GM12865 (cell line): ENCODE measurements at places on chromosomes 11 and 22.

- no peak for DNase-seq
These were observed 1275.2 kb downstream of the TBC1D22A start for GRCh38 chr22:48037618-48038017.

DNA sequence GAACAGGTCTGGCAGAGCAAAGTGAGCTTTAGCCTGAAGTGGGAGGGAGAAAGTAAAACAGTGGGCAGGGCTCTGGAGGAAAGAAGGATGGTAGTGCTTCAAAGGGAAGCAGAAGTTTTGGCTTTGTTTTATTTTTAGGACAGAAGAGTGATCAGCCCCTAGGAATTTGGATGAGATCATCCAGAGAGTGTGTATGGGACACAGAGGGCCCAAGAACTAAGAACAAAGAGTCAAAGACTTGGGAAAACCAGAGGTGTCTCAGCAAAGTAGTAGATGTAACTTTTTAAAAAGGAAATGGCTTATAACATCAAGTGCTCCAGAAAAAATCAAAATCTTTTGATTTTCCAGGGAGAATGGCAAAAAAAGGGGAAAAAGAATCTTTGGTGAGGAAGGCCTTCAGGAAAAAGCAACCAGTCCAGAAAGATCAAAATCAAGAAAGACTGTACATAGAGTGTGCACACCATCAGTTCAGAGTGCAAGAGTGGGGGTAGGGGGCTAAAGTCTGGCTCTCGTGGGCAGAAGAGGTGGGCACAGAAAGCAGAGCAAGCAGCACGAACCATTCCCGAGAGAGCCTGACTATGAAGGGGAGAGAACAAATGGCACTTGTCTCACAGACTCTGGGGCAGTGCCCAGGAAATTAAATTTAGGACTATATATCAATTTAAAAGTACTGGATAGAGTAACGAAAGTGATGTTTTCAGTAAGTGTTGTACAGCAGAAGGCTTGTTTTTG is 30.0 kb downstream of the MAPK1 start:
- DNase-seq = no peak

GRCh38 chr22:36493690-36494110 is 12.3 kb upstream of the TXN2 start:
- peak; percentile 79 for DNase-seq

GRCh38 chr11:14520747-14521151 is 563 bp upstream of the PSMA1 start:
- DNase-seq = peak; percentile 13

- DNase-seq = no peak
These were observed 46.4 kb downstream of the RAB30 start for GRCh38 chr11:83025267-83025704.

- DNase-seq = no peak
These were observed 142.4 kb upstream of the NARS2 start for GRCh38 chr11:78717041-78717440.

GRCh38 chr22:49354516-49355210 is 473.0 kb downstream of the BRD1 start:
- DNase-seq = no peak
